ENCODE measurements at places on chromosomes 16 and 17.
A peak's percentile ranks its signal among the peaks of the same experiment; 100 is the strongest.

- DNase-seq, result no peak
These were observed 9.8 kb upstream of the CSNK1D start for GRCh38 chr17:82283208-82283749.

DNA sequence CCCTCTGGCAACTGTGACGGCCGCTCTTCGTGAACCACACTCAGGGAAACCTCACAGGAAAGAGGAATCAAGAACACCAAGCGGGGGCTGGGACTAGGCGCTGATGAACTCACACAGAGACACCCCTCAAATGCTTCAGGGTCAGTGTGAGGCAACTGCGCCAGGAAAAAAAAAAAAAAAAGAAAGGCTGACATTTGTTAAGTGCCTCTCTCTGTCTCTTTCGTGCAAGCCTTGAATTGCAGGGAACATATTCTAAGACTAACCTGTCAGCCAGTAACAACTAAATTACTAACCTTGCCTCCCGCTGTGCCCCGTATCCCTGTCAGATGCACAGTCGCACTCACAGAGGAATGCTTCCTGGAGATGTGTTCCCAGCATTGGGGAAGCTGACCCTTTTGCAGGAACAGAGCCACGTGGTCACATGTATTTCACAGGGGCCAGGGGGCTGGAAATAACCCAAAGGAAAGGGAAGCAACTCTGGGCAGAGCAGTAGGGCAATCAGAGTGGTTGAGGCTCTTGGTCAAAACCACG, 247.8 kb downstream of the XYLT1 start:
- DNase-seq, result no peak

DNA sequence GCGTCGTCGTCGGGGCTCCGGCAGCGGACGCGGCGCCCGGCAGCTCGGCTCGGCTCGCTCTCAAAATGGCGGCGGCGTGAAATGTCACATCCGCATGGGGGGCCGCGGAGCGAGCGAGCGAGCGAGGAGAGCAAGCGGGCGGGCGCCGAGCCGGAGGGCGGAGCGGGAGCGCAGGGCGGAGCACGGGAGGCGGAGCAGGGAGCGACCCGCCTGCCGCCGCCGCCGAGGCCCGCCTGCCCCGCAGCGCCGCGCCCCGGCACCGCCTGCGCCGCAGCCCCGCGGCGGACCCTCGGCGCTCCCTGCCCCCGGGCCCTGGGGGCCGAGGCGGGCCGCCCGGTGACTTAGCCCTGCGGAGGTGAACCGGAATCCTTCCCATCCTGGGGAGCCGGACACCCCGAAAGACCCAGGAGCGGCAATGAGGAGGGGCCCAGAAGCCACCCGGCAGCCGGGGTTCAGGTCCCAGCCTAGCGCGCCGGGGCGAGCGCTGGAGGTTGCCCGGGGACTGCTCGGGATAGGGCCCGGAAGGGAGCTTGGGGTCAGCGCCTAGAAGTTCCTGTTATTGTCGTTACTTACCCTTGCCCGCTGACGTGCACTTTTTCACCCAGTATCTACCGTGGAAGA, at the start of gene USP7:
Gene USP7 (minus strand): TSS at position 86 of the 621 bp plus-strand sequence. CDS start 621 bp downstream, outside the sequence.
- DNase-seq, result peak; percentile 76

DNA sequence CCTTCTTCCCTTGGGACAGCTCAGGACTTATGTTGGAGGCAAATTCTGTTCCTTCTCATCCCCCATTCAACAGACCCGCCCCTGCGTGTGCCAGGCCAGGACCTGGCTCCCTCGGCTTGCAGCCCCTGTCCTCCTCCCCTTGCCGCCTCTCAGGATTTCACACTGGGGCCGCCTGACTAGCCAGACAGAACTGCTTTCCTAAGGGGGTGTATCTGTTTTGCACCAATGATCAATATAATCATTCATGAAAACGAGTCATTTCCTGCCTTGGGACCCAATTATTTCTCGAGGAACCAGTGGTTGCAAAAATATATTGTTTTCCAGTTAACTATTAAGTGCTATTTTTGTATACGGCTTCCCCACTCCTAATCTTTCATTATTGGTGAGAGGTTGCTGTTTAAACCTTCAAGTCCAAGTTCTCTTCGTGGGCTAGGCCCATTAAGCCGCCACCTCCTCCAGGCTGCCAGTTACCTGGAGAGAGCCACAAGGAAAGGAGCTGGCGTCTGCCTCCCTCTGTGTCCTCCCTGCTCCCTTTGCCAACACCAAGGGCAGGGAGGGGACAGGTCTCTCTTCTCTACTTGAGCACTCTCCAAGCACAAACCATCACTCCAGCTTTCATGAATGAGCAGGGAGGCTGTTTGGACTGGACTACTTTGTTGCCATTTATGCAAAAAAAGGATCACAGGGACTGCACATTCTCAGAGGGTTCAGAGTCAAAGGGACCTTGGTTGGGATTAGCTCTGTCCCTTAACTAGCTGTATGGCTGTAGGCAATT, 8.9 kb downstream of the DCAKD start:
- no peak for DNase-seq

DNA sequence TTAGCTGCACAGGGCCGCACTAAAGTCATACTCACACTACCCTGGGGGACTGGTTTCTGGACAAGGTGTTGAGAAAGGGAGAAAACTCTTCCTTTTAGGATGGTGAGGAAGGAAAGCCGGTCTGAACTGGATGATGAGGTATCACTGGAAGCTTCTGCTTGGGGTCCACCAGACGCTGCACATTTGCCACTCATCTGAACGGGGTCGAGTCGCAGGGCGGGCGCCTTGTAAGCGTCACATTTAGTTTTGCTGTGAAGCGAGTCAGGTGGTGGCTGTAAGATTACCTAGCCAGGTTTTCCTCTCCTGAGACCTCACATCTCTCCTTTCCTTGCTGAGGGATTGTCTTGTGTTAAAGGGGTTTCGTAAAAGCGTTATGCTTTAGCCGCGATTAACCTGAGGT, 2.3 kb downstream of the JPT2 start:
- DNase-seq, result no peak

DNA sequence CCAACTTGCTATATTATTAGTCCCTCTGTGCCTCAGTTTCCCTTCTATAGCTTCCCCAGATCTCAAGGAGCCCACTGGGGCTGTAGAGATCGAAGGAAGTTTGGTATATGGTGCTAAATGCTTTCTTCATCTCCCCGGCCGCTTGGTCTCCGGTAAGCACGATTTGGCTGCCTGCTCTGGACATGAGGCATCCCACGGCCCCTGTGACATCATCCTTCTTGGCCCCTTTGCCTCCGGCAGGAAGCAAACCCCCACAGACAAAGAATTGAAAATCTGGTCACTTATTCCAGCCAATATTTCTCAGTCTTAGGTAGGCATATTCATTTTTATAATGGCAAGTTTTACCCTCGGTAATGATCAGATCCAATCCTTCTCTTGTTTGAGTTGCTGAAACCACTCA, 65.8 kb downstream of the WSCD1 start:
- DNase-seq, result no peak

- DNase-seq, result peak; percentile 31
These were observed 15.0 kb downstream of the HASPIN start for GRCh38 chr17:3738562-3739295.

DNA sequence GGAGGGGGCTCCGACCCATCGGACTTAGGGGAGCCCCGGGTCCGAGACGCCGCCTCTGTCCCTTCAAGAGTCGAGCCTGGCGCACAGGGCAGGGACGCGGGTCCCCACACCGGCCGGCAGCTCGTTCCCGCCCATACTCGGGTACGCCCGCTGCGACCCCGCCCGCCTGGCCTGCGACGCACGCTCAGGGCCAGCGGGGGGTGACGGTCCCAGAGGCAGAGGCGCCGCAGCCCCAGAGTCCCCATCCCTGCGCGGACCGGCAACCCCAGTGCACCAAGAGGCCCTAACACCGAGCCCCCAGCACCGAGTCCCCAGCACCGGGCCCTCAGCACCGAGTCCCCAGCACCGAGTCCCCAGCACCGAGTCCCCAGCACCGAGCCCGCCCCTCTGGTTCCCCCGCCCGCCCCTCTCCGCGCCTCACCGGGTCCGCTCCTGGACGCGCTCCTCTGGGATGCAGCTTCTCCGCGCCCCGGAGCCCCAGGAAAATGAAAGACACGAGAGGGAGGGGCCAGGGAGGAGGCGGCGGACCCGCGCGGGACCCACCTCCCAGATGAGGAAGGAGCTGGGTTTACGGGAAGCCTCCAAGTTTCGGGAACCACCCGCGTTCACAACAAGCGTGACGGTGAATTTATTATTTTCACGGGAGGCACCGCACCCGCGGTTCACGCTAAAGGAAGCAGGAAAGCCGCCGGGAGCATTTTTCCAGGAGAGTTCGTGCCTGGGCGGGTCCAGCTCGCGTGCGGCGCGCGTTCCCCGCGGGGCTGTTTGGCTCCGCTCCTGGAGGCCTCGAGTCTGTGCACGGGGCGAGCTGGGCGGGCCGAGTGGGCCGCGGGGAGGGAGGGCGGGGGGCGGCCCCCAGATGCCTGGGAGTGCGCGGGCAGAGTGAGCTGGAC, at the start of gene SECTM1:
Gene SECTM1 (minus strand): TSS at position 488 of the 893 bp plus-strand sequence. CDS start 6,526 bp downstream, outside the sequence.
- no peak for DNase-seq

DNA sequence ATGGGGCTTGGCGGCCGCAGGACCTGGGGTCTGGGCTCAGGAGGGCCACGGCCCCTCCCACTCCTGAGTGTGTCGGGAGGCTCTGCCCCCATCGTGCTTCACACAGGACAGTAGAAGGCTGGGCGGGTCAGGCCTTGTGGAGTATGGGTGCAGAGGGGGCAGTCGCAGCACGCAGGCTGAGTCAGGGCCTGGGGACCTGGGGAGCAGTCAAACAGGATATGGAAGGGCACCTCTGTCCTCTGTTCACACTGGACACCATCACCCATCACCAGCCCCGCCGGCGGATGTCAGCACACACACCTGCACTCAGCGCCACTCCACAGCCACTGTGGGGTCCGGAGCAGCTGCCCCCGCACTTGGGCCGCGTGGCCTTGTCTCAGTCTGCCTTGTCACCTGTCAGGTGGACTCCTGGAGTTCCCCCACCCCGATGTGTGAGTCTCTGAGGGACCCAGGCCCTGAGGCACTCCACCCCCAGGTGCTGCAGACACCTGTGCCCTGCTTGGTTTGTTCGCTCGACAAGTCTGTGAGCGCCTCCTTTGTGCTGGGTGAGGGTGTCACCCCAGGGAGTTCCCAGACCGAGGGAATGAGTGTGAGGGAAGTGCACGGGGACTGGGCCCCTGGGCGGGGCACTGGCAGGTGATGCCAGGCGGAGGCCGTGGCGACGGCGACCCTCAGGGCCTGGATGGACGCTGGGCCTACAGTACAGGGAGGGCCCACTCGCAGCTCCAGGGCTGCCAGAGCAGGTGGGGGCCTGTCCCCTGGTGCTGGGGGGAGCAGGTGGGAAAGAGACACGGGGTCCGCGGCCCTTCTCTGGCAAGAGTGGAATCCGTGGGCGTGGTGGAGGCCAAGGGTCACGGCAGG, 31.7 kb downstream of the ZFPM1 start:
- no peak for DNase-seq

DNA sequence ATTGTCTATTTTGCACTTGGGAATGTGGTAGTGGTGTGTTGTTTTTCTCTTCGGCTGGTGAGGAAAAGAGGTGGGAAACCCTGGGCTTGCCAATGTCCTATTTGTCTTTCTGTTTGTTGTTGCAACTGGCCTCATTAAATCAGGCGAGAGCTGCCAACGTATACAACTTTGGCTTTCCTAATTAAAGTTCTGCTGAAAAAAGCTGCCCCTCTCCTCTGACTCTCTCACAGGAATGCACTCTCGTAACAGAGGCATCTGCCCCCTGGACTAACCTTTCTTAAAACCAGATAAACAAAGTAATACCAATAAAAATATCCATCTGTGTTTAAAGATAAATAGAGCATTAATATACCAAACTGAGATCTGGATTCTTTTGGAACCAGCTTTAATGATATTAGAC, 7.8 kb downstream of the CDRT15 start:
- no peak for DNase-seq

GRCh38 chr16:55021595-55022475, 91.2 kb downstream of the IRX5 start:
- DNase-seq, result no peak

GRCh38 chr17:10048629-10049350, 143.7 kb upstream of the RCVRN start:
- no peak for DNase-seq

GRCh38 chr17:9890124-9890523, 14.9 kb downstream of the RCVRN start:
- DNase-seq, result no peak

- no peak for DNase-seq
These were observed 658 bp upstream of the DUSP3 start for GRCh38 chr17:43779145-43780125.

DNA sequence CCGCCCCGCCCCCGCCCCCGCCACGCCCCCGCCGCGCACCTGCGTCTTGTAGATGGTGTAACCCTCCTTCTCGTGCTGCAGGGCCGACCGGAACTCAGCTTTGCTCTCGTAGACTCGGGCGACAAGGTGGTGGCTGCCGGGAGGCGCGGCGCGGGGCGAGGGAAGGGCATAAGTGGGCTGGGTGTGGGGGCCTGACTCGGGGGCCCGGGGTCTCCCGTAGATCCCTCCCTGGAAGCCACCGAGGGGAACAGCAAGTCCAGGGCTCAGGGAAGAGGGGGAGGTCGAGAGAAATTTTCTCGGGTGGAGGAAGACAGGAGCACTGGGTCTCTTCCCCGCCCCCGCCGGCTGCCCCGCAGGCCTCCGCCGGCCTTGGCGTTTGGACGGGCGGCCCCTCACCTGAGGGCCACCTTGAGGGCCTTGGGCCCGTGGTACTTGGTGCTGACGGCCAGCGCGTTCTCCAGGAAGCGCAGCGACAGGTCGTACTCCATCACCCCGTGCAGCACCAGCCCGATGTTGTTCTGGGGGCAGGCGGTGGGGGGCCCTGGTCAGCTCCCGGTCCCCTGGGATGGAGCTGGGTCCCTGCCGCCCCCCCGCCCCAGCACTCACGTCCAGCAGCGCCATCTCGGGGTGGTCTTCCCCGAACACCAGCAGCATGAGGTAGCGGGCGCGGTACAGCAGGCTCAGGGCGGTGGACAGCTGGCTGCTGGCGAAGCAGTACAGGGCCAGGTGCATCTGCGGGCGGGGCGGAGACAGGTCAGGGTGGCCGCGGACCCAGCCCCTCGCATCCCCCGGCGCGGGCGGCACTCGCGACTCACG, 19.4 kb downstream of the CLUH start:
- no peak for DNase-seq

DNA sequence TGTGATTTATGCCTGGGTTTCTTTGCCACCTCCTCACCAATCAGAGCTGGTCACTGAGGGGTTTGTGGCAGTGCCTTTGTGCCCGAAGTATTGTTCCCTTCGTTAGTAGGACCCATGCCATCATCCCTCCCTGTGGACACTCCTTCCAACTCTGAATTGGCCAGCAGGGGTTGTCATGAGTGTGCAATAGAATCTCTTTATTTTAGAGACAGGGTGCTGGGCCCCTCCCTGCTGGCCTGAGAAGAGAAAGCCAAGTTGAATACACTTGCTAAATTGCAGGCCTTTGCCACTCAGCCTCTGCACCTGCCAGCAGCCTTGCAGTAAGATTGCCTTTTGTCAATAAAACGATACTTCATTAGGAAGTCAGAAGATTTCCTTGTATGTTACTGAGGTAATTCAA, 40.7 kb upstream of the SLC12A3 start:
- DNase-seq, result no peak

DNA sequence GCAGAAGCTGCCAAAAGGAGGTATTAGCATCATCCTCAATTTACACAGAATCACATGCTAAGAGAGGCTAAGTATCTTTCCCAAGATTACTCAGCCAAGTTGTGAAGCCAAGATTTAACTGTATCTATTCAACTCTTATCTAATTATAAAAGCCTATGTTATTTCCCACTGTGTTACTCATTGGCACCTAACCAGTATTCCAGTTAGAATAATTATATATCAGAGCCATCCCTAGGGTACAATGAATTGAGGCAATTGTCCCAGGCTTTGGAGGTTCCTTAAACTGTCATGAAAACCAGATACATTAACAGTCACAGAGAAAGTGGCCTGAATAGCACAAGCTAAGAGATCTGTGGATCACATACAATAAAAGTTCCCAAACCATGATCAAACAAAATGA, 10.9 kb upstream of the AMFR start:
- DNase-seq, result no peak

- no peak for DNase-seq
These were observed 17.7 kb downstream of the GLP2R start for GRCh38 chr17:9843152-9844010.
